ENCODE measurements at places on chromosomes 7 and 10. TPM values are rescaled to one million over a fixed set of nuclear protein-coding genes. Genes with fewer than 3 reads are reported as not detected.

Gene WEE2
- not detected for total RNA-seq

Gene DDIT4
- 341 TPM for total RNA-seq

Gene CLRN3
- 0.98 TPM for total RNA-seq

Gene LEP
- total RNA-seq, result 48.2 TPM

Gene CLDN4
- 143 TPM for total RNA-seq
